AG08396 (cell line): ENCODE measurements at places on chromosomes 5 and 9.

GRCh38 chr9:114417511-114417910 lies 29.7 kb upstream of the AKNA start:
- peak; percentile 65 for DNase-seq

- peak; percentile 89 for DNase-seq
Observed at GRCh38 chr9:135797507-135798262, 95.7 kb downstream of the KCNT1 start.

GRCh38 chr5:90093751-90094485 lies 315.6 kb downstream of the CETN3 start:
- no peak for DNase-seq

- DNase-seq, result no peak
Observed at GRCh38 chr5:179378116-179378440, 32.8 kb upstream of the ADAMTS2 start.
